ENCODE measurements at places on chromosomes 4 and X. TPM values are rescaled to one million over a fixed set of nuclear protein-coding genes. Genes with fewer than 3 reads are reported as not detected.

SLC10A6 gene
- 0.32 TPM for total RNA-seq

SRPK3 gene
- 44.7 TPM for total RNA-seq

LARP7 gene
- 36.8 TPM for total RNA-seq

ARHGAP6 gene
- total RNA-seq: 4.8 TPM

TLL1 gene
- total RNA-seq: 0.78 TPM

S100P gene
- 0.34 TPM for total RNA-seq

DDIT4L gene
- 264 TPM for total RNA-seq

PNCK gene
- 0.92 TPM for total RNA-seq

AGA gene
- 5.7 TPM for total RNA-seq

PITX2 gene
- total RNA-seq: 37.9 TPM

CCKAR gene
- not detected for total RNA-seq

REPS2 gene
- 2.3 TPM for total RNA-seq

SYTL5 gene
- not detected for total RNA-seq

UGT2B11 gene
- total RNA-seq: not detected

GDPD2 gene
- not detected for total RNA-seq

HSFX3 gene
- total RNA-seq: not detected

Measured in psoas muscle (tissue), 8 donors.